ENCODE measurements at places on chromosomes 16 and 17. TPM values are rescaled to one million over a fixed set of nuclear protein-coding genes. Genes with fewer than 3 reads are reported as not detected.

DNA sequence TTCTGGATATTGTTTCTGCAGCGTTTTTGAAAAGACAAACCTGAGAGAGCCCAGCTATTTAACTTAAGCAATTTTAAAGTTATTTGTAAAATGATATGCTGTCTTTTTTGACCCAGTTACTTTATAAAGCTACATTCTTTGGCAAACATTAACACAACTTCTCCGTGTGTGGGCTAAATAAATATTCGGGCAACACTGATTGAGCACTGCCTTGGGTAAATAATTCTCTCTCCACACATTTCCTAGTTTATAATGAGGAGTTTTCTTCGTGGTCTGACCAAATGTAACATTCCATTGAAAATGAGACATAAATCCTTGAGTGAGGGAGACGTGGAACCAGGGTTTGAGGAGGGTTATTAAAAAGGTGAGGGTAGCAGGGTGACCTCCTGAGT, 142.8 kb downstream of the WWOX start:
- H3K27me3 ChIP-seq = no peaks in the 10 kb centered on the region
- H3K4me1 ChIP-seq = peaks cover 24% of the 10 kb centered on the region
- H3K4me3 ChIP-seq = no peak overlapping the region
- no peak for DNase-seq
- H3K27ac ChIP-seq = peak overlapping the region; percentile 39

TNFSF13 gene
- 4.6 TPM for total RNA-seq

KRT15 gene
- total RNA-seq = not detected

PRAC2 gene
- total RNA-seq = not detected

MYH2 gene
- under 0.01 TPM for total RNA-seq

DNA sequence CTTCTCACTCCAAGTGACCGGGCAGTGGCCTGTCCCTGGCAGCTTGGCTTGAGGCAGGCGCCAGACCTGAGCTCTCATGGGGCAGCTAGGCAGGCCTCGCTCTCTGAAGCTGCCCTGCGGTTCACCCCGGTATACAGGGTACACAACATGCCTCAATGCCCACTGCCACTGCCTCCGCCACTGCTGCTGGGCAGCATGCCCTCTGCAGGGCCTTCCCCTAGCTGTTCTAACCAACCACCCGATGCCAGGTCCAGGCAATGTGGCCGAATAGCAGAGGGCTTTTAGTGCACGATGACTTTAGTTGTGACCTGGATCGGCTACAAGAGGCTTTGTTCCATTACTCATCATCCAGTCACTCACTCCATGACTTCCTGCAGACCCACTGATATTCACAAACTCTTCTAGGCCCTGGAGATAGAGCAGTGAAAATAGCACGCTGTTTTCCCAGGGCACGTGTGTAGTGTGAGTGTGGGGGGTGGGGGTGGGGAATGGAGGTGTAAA, 19.7 kb downstream of the CDC42EP4 start:
- H3K36me3 ChIP-seq = no peaks in the 10 kb centered on the region
- H3K27me3 ChIP-seq = no peaks in the 10 kb centered on the region
- peak overlapping the region; percentile 94 for H3K27ac ChIP-seq
- peaks cover 45% of the 10 kb centered on the region for H3K4me1 ChIP-seq

GRCh38 chr17:46805771-46806170, 12.7 kb downstream of the WNT3 start:
- DNase-seq = no peak
- no peak overlapping the region for H3K27ac ChIP-seq
- no peak overlapping the region for H3K4me3 ChIP-seq
- H3K27me3 ChIP-seq = no peaks in the 10 kb centered on the region
- H3K4me1 ChIP-seq = no peaks in the 10 kb centered on the region

CTRB1 gene
- total RNA-seq = not detected

DNA sequence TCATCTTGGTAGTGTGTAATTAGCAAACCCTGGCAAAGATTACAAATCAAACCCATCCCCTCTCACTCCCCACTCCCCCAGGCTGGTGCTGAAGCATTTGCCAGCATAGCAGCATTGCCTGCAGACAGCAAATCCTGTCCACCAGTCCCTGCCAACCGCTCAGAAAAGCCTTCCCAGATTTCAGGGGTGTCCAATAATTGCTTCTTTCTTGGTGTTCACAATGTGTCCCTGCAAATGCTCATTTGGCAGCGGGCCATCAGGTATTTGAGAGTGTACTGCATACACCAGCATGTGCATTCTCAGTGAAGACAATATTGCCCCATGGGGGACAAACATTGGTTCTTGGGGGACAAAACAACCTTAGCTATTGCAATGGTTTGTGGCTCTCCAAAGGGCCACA, 28.2 kb downstream of the ORC6 start:
- no peaks in the 10 kb centered on the region for H3K27me3 ChIP-seq
- DNase-seq = no peak
- no peaks in the 10 kb centered on the region for H3K4me1 ChIP-seq
- H3K4me3 ChIP-seq = no peak overlapping the region
- no peaks in the 10 kb centered on the region for H3K36me3 ChIP-seq
- H3K27ac ChIP-seq = no peak overlapping the region

DNA sequence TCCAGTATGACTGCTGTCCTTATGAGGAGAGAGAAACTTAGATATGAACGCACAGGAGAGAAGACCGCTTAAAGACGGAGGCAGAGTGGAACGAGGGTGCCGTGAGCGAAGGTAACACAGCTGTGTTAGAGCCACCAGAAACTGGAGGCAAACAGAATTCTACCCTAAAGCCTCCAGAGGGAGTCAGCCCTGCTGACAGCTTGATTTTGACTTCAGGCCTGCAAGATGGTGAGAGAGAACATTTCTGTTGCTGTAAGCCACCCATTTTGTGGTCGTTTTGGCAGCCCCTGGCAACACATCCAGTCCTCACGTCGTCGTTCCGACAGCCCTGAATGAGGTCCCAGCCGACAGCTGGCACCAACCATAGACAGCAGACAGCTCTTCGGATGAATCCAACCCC, 2.8 kb upstream of the SPATA2L start:
- H3K27ac ChIP-seq = no peak overlapping the region
- H3K36me3 ChIP-seq = peaks cover 1% of the 10 kb centered on the region
- H3K4me3 ChIP-seq = no peak overlapping the region
- H3K27me3 ChIP-seq = no peaks in the 10 kb centered on the region
- no peak for DNase-seq
- peaks cover 6% of the 10 kb centered on the region for H3K4me1 ChIP-seq

DNA sequence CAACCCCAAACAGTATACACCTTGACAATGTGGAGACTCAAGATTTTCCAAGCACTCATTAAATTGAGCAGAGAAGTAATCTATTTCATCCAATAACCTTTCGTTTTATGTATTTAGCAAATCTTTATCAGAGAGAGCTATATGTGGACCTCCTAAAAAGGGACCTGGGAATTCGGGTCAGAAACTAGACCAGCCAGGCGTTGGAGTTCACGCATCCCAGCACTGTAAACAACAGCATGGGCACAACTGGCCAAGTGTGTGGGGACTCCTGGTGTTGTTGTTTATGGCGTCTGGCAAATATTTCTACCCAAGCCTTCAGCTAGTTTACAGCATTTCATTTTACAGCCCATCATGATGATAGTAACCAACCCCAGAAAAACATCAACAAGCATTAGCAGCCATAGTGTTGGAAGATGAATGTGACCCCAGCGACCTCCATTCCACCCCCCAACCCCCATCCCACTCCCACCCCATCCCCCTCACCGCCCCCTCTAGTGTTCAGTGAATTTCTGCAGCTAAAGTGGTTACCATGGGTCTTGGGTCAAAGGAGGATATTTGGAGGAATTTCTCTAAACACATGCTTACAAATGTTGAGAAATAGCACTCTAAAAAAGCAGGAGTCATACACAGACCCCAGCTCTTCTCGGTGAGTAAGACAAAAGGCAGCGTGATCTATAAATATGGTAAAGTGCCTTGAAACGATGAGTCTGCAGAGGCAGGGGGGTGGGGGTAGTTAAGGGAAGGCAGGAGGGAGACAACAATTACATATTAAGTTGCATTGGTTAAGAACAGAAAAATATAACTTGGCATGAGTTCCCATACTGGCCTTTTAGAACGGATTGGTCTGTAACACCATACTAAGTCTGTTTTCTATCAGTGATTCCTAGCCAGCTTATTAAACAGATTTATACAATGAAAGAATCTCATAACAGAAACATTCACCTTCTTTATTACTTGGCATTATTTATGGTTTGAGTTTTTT, 91.4 kb upstream of the TBX2 start:
- no peaks in the 10 kb centered on the region for H3K27me3 ChIP-seq
- no peaks in the 10 kb centered on the region for H3K36me3 ChIP-seq
- H3K27ac ChIP-seq = no peak overlapping the region

- H3K4me3 ChIP-seq = no peak overlapping the region
- H3K27ac ChIP-seq = no peak overlapping the region
- no peak for DNase-seq
- H3K36me3 ChIP-seq = no peaks in the 10 kb centered on the region
These were observed 35.2 kb upstream of the SMIM36 start for GRCh38 chr17:55546481-55546880.

CDK5R1 gene
- total RNA-seq = 0.84 TPM

MT1F gene
- total RNA-seq = 142 TPM

GRCh38 chr16:86874141-86874540, 295.8 kb downstream of the FOXL1 start:
- no peak overlapping the region for H3K27ac ChIP-seq
- DNase-seq = no peak
- no peaks in the 10 kb centered on the region for H3K36me3 ChIP-seq
- H3K4me3 ChIP-seq = no peak overlapping the region
- no peaks in the 10 kb centered on the region for H3K4me1 ChIP-seq

MT4 gene
- not detected for total RNA-seq

LRRC37A3 gene
- 4.5 TPM for total RNA-seq

DNA sequence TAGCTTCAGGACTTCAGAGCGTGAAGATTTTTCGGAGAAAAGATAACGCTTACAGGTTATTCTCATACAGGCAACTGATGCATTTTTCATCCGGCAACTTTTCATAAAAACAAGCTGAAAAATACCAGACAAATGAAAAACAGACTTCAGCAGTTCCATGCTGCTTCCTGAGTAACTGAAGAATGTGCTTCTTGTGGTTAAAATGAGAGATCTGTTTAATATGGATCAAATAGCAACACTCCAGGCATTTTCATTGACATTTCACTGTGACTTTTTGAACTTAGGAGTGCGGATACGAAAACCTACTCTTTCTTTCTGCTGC, 705 bp upstream of the PITPNC1 start:
- DNase-seq = no peak
- peak overlapping the region; percentile 93 for H3K27ac ChIP-seq
- H3K36me3 ChIP-seq = no peaks in the 10 kb centered on the region
- no peaks in the 10 kb centered on the region for H3K27me3 ChIP-seq

GRCh38 chr16:49993579-49993978, 31.4 kb upstream of the CNEP1R1 start:
- H3K27me3 ChIP-seq = no peaks in the 10 kb centered on the region
- H3K4me1 ChIP-seq = no peaks in the 10 kb centered on the region
- no peak overlapping the region for H3K27ac ChIP-seq
- no peak overlapping the region for H3K4me3 ChIP-seq

KRTAP2-1 gene
- total RNA-seq = not detected

TELO2 gene
- total RNA-seq = 14.6 TPM

Measured in liver (tissue), 10 donors.